NCI-H748 treated with DMSO at 0.1 percent for 48 hours (cell line): ENCODE measurements at places on chromosomes 5 and 9.

DNA sequence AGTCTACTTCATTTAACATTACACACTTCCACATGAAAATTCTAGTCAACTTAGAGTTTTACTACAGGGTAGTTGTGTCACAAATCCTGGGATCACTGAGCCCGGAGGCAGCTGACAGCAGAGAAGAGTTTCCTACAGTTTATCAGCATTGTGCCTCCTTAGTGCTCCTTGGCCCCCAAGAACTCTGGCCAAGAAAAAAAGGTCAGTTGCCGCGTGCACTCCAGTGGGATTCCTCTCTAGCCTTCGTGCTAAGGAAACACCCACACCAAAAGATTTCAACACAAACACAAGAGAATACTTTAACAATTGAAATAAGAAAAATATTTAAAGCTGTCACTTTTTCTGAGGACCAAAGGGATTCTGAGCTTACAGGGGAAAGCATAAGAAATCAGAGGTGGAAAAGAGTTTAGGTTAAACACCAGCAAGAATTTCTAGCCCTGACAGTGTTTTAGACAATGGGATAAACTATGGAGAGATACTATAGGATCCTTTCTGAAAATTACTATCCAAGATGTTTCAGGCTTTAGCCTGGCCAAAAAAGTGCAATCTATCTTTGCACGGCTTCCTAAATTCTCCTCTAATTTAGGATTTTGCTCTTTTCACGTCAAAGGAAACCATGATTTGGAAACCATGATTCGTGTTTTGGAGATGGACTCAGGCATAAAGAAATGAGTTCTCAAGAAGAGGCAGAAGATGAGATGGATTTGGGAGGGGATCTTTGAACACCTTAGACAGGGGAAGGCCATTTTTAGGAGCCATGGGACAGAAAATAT, 606.8 kb downstream of the RAB3C start:
- DNase-seq: no peak

- DNase-seq: no peak
Observed at GRCh38 chr5:32628049-32628844, 42.9 kb downstream of the SUB1 start.

DNA sequence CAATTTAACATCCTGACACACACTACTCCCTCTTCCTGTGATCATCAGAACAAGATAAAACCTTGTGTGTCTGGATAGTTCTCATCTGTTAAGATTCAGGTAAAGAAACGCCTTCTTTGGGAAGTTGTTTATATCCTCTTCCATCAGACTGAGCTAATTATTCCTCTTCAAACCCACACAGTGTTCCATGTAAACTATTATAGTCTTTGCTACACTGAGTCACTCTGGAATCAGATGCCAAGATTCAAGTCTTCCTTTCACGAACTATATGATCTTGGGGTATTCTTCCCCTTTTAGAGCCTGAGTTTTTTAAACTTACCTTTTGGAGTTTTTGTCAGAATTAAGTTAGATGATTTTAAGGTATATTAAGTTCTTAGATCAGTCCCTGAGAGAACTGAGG, 2.0 kb downstream of the OR1J1 start:
- no peak for DNase-seq

DNA sequence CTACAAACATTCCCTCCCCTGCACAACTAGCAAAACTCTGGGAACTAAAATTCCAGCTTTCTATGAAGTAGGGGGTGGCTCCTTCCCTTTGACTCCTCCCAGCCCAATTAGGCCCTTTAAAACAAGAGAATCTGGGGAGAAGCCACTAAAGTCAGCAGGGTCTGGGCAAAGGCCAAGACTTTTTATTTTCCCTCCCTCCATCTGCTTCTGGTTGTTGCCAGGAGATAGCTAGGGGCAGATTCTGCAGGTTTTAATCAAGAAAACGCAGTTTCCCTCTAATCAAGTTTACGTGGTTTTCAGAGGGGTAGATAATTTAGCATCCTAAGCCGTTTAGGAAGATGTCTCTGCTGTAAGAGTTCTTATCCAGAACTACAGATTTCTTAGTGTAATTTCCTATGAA, 114.5 kb upstream of the CDH6 start:
- DNase-seq: no peak

DNA sequence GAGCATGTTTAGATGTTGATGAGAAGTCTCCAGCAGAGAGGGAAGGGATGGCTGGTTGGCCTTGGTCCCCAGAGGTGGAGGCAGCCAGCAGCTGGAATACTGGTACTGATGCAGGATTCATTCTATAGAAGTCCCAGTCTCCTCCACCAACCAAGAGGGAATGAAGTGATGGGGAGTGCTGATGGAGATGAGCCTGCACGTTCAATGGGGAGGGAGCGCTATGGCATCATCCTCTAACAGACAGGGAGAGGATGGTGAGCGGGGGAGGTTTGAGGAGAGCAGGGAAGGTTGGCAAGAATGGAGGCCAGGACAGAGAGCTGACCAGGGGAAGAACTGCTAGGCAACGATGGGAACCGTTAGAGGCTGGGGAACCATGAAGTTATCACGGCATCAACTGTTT, 159.8 kb upstream of the MVB12B start:
- no peak for DNase-seq

DNA sequence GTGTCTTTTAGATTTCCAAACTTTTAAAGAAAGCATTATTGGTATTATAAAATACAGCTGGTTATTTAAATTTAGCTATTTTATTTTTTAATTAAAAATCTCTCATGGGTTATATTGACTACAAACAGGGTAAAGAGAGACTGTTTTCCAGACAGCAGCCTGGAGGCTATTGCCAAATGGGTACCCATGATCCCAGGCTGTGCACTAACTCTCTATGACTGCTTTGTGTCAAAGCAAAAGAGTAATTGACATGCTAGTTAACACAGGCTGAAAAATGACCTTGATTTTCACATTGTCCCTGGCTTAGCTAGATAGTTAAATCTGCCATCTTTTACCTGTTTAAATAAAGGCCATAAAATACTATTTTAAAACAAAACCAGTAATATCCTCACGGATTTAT, 589.7 kb downstream of the ANXA1 start:
- DNase-seq: no peak

DNA sequence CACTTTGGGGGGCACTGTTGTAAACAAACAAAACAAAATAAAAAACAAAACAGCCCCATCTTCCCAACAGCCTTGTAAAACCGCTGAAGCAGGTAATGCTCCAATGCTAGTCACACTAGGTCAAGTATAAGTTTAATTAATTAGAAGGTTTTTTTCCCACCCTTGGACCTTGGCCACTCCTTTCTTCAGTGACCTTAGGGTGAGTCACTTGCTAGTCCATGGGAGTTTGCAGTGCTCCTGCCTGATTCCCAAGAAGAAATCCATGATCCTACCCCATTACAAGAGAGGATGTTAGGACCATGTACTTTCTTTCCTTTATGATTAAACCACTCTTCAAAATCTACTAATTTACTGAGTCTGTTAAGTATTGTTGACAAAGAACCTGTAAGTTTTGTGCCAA, 192.2 kb upstream of the CDKN2B start:
- no peak for DNase-seq

DNA sequence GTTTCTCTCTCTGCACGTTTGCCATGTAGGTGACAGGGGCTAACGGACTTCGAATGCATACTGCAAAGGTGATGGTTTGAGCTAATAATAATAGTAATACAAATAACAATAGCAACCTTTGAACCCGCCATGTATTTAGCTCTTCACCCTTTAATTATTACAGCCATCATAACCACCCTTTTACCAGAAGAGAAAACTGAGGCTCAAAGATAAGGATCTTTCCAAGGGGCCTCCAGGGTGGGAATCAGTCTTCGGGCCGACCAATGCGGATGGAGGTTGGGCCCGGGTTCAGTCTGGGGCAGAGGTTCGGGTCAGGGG, 494 bp downstream of the CDKN2AIPNL start:
- no peak for DNase-seq

- DNase-seq: peak; percentile 67
Observed at GRCh38 chr9:126500600-126501382, 112.9 kb upstream of the LMX1B start.

GRCh38 chr5:4541334-4541733, 598.8 kb upstream of the ADAMTS16 start:
- DNase-seq: no peak

GRCh38 chr9:125760537-125760936, 13.4 kb downstream of the PBX3 start:
- DNase-seq: no peak

DNA sequence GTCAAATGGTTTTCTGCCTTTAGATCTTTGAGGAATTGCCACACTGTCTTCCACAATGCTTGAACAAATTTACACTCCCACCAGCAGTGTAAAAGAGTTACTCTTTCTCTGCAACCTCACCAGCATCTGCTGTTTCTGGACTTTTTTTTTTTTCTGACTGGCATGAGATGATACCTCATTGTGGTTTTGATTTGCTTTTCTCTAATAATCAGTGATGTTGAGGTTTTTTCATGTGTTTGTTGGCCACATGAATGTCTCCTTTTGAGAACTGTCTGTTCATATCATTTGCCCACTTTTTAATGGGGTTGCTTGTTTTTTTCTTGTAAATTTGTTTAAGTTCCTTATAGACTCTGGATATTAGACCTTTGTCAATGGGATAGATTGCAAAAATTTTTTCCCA, 129.2 kb upstream of the PTGER4 start:
- no peak for DNase-seq

DNA sequence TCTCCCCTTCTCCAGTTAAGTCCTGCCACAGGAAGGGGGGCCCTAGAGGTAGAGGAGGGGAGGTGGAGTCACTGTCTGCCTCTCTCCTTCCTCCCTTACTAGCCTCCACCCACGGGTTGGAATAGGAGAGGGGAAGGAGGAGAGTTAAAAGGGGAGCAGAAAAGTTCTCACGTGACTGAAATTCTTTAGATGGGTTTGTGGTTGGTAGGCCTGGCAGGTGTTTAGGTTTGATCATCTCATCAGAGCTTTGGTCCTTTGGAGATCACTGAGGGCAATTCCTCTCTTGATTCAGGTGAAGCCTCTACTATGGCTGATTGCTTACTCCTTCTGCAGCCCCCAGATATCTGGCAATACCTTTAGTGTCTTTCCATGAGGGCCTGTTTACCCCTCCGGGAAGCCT, 24.9 kb upstream of the C5orf63 start:
- no peak for DNase-seq

GRCh38 chr9:33289496-33289895, 820 bp upstream of the NFX1 start:
- no peak for DNase-seq

GRCh38 chr5:145161391-145161790, 673.8 kb downstream of the PRELID2 start:
- DNase-seq: peak; percentile 25

DNA sequence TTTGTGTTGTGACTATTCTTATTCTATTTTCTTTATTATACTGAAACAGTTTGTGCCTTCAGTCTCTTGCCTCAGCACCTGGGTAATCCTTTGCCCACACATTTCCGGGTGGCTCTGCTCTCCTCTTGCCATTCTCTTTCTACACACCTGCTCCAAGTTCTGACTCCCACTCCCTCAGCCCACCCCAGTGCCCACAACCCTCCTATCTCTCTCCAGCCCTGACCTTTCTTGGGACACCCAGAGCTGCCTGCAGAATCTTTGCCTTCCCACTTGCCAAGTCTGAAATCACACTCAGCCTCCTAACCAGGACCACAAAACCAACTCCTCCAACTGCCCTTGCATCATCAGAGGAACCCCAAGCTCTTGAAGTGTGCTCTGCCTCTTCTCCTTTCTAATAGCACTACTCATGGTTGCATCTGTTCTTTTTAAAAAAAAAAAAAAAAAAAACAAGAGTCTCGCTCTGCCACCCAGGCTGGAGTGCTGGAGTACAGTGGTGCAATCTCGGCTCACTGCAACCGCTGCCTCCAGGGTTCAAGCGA, 4.1 kb downstream of the SWI5 start:
- no peak for DNase-seq

DNA sequence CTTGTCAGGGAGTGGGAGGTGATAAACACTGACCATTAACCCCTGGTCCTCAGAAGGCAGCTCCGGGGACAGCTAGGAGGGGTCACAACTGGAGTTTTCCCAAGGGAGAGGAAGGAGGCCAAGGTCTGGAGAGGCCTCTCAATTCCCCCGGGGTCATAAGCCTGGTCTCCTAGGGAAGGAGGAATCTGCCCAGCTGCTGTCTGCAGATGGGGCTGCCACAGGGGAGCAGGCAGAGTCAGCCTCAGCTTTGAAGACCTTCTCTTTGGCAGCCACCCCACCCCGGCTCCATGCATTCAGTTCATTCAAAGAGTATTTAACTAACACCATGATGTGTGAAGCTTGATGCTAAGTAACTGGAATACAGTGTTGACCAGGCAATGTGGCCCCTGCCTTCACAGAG, 74.6 kb upstream of the HSPA9 start:
- no peak for DNase-seq

DNA sequence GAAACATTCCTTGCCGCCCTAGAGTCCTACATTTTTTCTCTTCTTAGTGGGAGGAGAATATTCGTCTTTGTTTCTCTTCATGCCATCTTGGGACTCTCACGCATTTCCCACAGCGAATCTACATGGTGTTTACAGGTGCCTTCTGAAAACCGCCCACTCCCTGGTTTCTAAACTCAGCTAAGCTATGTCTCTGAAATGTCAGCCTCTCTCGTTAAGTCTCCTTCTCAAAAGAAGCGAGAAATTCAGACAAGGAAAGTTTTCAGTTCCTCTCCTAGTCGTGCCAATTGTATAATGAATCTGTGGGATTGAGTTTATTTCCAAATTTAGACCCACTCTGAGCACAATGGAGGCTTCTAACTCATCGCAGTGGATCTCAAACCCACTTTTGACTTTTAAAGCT, 186.8 kb upstream of the NFIB start:
- no peak for DNase-seq

GRCh38 chr5:130159968-130160367, 255.7 kb downstream of the CHSY3 start:
- DNase-seq: no peak

DNA sequence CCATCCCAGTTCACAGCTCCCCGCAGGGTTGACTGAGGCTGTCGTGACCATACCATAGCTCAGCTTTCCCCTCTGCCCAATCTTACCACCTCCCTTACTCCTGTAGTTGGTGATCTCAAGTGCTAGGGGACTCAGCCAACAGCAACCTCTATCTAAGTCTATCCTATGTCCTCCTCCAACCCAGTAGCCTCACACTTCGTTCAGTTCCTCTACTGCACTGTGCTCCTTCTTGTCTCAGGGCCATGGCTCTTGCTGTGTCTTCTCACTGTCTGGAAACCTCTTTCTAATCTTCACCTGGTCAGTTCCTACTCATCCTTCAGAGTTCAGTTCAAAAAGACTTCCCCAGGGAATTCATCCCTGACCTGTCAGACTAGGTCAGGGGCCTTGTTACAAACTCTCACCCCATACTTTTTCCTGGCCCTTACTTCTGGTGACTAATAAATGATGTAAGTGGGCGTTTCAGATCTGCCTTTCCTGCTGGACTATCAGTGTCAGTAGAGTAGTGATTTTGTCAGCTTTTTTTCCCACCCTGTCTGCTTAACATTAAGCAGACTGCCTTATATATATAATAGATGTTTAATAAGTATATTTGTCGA, 53.6 kb upstream of the NR3C1 start:
- DNase-seq: no peak

GRCh38 chr9:100088202-100088601, 10.6 kb downstream of the ERP44 start:
- DNase-seq: no peak

- no peak for DNase-seq
Observed at GRCh38 chr9:117757561-117758190, 53.5 kb downstream of the TLR4 start.

- no peak for DNase-seq
Observed at GRCh38 chr5:54115735-54116403, 194.5 kb downstream of the ARL15 start.
